ENCODE measurements at places on chromosomes 3 and 15. TPM values are rescaled to one million over a fixed set of nuclear protein-coding genes. Genes with fewer than 3 reads are reported as not detected.

TYRO3 gene
- total RNA-seq = 14.5 TPM

THAP10 gene
- total RNA-seq = 2.6 TPM

NEIL1 gene
- total RNA-seq = 3.2 TPM

IMPG2 gene
- total RNA-seq = 0.32 TPM

COL6A6 gene
- under 0.01 TPM for total RNA-seq

APBA2 gene
- total RNA-seq = 10.0 TPM

DNA sequence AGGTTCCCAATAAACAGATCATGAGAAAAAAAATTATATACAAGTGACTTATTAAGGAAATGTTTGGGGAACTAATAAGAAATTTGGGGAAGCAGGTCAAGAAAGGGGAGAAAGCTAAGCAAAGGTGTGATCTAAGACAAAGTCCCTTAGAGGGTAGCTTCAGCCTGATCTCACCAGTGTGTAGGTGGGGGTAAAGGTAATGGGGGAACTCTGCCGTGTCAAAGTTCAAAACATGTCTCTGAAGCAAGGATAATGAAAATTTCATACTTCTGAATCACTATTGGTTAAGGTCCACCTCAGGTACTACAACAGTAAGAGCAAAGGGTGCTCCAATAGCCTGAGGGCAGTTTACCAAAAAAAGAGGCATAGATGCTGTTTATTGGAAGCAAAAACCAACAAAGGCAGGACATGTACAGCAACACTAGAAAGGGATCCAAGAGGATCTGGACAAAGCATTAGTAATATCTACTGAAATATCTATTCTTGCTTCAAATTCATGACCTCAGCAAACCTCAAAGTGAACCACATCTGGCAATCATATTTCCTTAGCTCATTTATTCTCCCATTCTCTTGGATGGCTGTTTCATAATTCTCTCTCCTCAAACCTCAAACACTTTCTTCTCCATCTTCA is 6.9 kb downstream of the ACAD11 start:
- DNase-seq = peak; percentile 34

- peak; percentile 65 for DNase-seq
Measured at GRCh38 chr3:58062472-58062871, 54.2 kb downstream of the FLNB start.

DNA sequence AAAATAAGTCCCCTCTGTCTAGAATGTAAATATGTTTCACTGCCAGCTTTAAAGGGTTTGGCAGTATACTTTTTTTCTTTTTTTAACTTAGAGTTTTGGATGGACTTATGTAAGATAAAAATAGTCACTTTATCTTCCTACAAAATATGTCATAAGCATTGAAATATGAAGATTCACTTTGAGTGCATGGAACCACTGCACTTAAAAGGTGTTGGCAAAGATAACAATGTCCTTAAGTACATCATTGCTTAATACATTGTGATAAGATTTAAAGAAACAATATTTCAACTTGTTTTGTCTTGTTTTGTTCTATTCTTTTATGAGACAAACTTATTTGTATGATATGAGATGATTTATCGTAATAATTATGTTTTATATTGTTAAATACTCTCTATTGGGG is 66.3 kb upstream of the NAALADL2 start:
- no peak for DNase-seq

DNA sequence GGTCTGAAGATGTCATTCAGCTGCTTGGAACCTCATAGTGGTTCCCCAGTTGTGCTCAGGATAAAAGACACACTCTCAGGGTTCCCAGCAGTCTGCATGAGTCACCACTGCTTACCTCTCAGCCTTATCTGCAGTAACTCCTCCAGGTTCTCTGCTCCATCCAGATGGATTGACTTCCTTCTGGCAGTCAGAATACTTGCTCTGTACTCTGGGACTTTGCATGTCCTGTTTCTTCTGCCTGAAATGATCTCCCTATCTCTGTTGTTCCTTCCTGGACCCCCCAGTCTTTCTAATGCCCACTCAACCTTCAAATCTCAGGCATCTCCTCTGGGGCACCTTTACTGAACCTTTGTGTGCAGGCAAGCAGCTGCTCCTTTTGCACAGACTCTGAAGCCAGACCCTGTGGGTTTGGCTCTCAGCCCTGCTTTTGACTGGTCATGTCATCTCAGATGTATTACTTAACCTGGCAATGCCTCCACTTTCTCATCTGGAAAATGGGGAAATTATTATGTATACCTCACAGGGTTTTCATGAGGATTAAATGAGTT is 38.4 kb downstream of the ITPR1 start:
- no peak for DNase-seq

GRCh38 chr3:27633224-27633545 is 88.9 kb downstream of the EOMES start:
- DNase-seq = peak; percentile 67

GRCh38 chr3:101149251-101149650 is 156.0 kb upstream of the ABI3BP start:
- no peak for DNase-seq

DNA sequence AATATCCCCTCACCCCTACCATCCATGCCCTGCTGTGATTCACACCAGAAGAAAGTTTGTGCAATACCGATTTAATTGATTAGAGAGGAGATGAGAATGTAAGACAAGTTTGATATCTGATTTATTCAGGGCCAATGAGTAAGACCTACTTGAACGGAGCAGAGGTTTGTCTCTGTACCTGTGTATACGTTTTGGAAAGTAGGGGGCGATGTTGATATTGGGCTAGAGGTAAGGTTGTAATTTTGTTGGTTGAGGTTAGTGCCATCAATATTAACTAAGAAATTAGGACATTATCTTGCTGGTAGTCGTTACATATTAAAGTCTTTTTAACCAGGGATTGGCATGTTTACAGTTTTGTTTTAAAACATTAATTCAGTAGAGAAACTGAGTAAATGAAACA is 20.5 kb downstream of the EAF2 start:
- peak; percentile 1 for DNase-seq

- DNase-seq = no peak
Measured at GRCh38 chr3:64021922-64022321, 1.4 kb downstream of the PSMD6 start.

DNA sequence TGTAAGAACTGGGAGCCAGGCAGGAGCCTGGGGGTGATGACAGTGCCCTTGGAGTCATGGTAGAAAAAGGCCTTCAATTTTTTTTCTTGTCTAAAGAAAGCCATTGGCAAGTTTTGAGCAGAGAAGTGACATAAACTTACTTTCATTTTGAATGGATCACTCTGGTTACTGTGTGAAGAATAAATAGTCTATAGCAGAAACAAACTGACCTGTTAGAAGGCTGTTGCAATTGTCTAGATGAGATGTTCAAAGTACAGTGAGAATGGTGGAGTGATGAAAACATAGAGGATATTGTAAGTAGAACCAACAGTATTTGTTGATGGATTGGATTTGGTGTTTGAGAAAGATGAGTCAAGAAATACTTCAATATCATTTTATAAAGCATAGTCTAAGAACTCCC is 439.9 kb downstream of the TBL1XR1 start:
- no peak for DNase-seq

DNA sequence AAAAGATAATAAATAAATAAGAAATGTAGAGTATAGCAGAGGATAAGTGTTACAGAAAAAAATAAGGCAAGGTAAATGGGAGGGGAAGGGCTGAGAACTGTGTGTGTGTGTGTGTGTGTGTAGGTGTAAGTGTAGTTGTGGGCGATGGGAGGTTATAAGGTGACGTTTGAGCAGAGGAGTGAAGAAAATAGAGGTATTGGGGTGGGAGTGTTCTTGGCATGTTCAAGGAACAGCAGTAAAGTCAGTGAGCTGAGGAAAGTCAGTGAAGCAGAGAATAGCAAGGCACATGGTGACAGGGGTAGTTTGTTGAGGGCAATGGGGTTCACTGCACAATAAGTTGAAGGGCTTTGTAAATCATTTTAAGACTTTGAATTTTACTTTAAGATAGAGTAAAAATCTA is 30.9 kb upstream of the ZNF148 start:
- DNase-seq = no peak

DNA sequence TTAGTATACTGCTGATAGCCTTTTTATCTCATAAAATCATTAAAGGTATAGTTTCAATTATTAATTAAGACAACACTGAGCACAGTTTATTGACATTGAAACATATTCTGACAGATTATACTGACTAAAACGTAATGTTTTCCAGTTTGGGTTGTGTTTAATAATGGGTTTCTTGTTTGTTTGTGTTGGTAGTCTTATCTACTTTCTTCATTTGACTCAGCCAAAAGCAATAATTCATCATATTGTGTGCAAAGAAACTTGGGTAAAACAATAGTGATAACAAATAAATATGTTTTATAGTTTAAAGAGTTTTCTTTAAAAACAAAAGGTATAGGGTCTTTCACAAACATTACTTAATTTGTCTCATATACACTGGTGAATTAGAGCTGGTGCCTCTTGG is 629.2 kb upstream of the AGTR1 start:
- no peak for DNase-seq

- DNase-seq = no peak
Measured at GRCh38 chr3:179107617-179108016, 36.0 kb upstream of the ZMAT3 start.

GRCh38 chr15:70722266-70723121 is 40.9 kb downstream of the UACA start:
- peak; percentile 79 for DNase-seq

DNA sequence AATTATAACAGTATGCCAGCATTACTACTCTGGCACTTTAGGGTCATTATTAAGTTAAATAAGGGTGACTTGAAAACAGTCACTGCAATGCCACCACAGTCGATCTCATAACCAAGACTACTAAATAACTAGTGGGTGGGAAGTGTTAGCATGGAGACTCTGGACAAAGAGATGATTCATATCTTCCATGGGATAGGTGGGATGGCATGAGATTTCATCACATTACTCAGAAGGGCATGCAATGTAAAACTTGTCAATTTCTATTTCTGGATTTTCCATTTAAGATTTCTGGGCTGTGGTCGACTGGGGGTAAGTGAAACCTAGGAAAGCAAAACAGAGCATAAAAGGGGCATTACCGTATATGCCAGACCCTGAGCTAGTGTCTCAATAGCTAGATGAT is 538.9 kb upstream of the GRM7 start:
- DNase-seq = no peak

GRCh38 chr15:74302821-74303359 is 64.6 kb downstream of the CYP11A1 start:
- DNase-seq = peak; percentile 37

DNA sequence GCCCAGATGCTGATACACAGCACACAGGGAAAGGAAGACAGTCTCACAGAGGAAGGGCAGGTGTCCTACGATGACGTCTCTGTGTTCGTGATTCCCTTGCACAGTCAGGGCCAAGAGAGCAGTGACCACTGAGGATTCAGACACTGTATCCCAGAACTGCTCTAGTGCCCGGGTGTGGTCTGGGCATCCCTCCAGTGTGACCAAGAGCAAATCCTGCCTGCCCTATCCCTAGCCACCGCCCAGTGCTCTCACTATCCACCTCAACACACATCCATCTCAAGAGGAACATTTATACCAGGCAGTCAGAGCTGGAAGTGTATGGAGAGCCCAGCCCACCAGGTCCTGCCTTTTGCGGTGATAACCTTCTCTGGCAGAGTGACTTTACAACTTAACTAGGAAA is 4.1 kb downstream of the PPM1M start:
- no peak for DNase-seq

Measured in fibroblast of villous mesenchyme (primary cell).